ENCODE measurements at places on chromosomes 7 and 10. TPM values are rescaled to one million over a fixed set of nuclear protein-coding genes. Genes with fewer than 3 reads are reported as not detected.

GRCh38 chr7:146503844-146504243 is 387.2 kb downstream of the CNTNAP2 start:
- DNase-seq, result no peak

GRCh38 chr7:101258243-101258731 is 13.4 kb upstream of the FIS1 start:
- no peak for DNase-seq

The VIM gene
- 192 TPM for total RNA-seq

GRCh38 chr10:44259090-44259874 is 125.6 kb downstream of the CXCL12 start:
- no peak for DNase-seq

DNA sequence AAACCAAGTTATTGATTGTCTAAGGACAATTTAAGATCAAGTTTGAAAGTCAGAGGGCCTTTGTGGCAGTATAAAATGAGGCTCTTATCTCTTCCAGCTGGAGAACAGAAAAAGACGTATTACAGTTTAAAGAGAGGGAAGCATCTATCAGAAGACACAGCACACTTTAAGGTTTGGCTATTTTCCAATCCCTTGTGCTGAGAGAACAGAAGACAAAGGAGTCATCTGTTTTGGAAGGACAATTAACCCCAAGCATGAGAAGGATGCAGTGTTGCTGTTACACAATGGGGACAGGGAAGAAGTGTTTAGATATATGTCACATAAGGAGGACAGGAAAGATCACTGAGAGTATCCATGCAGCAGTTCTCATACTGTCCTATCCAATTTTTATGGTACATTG is 1224.2 kb upstream of the SORCS1 start:
- DNase-seq, result no peak

The LIPJ gene
- total RNA-seq, result not detected

GRCh38 chr7:3117488-3118231 is 74.0 kb upstream of the CARD11 start:
- DNase-seq, result no peak

DNA sequence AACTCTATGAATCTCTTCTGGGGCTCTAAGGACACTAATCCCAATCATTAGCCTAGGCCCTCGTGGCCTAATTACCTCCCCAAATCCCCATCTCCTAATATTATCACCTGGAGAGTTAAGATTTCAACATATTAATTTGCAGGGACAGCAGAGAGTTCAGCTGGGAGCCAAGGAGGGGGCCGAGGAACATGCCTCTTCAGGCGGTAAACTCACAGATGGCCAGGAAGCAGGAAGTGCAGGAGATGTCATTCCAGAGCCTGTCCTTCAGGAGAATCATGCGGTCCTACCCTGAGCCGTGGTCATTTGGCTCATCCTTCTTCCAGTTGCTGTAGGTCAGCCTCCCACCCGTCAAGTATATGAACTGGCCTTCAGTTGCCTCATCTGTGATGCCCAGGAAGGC is 21.9 kb upstream of the SFTPA2 start:
- no peak for DNase-seq

The OR2A42 gene
- total RNA-seq, result not detected

The NPY4R2 gene
- not detected for total RNA-seq

- DNase-seq, result no peak
Observed at GRCh38 chr10:9824631-9825071, 1193.0 kb upstream of the CELF2 start.

The HPSE2 gene
- not detected for total RNA-seq

- no peak for DNase-seq
Observed at GRCh38 chr10:88528806-88529570, 54.1 kb downstream of the RNLS start.

GRCh38 chr10:13690281-13690825 is 103.6 kb downstream of the PRPF18 start:
- DNase-seq, result no peak

The LRGUK gene
- total RNA-seq, result not detected

DNA sequence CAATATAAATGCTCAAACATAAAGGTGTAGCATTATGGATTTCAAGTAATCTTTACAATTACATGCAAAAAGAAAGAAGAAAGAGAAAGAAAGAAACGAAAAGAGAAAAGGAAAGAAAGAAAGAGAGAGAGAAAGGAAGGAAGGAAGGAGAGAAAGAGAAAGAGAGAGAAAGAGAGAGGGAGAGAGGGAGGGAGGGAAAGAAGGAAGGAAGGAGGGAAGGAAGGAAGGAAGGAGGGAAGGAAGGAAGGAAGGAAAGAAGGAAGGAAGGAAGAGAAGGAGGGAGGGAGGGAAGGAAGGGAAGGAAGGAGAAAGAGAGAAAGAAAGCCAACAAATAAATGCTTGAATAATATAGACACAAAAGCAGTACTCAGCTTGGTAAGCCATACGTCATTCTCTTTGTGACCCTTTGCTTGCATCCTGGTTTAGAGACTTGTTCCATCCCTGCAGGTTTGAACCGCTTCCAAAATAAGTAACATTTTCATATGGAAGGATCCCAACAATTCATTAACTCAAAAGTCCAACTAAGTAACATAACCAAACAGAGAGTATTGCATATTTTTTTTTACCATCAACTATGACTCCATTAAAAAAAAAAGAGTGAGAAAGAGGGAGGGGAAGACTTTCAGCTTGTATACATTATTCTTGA is 95.8 kb downstream of the SEMA3D start:
- no peak for DNase-seq

DNA sequence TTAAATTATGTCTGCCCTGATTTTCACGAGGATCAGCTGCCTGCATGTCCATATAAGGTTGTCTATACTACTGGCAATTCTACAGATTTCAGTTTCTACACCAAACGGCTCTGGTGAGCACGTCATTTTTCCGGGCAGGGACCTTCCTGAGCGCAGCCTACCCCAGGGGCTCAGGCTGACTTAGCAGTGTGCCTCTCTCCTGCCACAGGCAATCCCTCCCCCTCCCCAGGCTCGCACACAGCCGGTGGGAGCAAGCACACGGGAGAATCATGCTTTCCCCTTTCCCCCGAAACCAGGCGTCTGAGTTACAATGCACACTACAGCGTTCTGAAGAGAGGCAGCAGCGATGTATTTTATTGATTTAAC is 1.7 kb downstream of the KLF6 start:
- DNase-seq, result peak; percentile 77

The RASSF4 gene
- total RNA-seq, result 1.3 TPM

The PVRIG gene
- 30.5 TPM for total RNA-seq

DNA sequence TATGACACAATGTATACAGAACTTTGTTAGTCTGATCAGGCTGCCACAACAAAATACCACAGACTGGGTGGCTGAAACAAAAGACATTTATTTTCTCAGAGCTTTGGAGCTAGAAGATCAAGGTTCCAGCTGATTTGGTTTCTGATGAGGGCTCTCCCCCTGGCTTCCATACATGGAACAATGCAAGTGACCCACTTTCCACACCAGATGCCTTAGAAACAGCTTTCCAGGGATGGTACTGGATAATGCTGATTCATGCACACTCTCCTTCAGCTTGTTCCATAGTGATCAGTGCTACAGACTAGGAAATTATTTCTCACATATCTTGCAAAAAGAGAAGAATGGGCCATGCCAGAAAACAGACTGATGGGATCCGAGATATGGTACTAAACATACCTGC is 1274.9 kb upstream of the SORCS1 start:
- DNase-seq, result no peak

The TUBB8 gene
- total RNA-seq, result not detected

DNA sequence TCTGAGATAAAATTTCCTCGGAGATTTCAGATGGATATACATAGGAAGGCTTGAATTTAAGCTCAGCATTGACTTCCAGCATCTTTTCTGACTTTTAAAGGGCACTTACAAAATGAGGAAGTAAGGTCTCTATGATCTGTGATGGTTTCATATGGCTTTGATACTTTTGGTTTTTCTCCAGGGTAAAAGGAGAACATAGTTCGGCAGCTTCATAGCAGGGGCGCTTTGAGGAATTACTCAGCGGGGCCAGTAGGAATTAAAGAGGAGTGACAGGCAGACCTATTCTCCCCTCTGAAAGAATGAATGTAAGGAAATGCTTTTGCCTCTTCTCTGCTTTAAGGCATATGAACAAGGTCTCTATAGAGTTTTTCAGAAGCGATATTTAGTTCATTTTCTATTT is 80.0 kb upstream of the PCDH15 start:
- no peak for DNase-seq

The LLCFC1 gene
- total RNA-seq, result not detected

- DNase-seq, result no peak
Observed at GRCh38 chr10:90308223-90308622, 549.6 kb downstream of the HTR7 start.

- DNase-seq, result no peak
Observed at GRCh38 chr10:77516575-77516974, 121.0 kb downstream of the KCNMA1 start.

DNA sequence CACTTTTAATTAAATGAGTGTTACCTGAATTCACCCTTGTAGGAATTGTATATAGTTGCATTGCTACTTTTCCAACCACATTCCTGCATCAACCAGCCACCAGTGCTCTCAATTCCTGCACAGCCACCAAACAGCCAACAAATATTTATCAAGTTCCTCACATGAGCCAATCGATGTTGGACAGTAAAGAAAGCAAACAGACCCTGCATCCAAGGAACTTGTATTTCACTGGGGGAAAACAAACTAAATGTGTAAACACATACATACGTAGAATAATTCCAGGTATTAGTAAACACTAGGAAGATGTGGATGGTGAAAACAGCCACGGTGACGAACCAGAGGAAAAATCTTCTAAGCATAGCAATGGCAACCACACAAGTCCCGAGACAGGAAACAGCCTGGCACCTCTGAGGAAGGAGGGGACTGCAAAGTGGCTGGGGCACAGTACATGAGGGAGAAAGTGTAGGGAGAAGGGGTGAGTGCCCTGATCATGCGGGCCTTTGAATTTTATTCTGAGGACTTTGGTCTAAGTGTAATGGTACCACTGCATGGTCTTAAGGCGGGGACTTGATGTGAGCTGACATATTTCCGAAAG is 111.2 kb downstream of the XRCC2 start:
- no peak for DNase-seq

DNA sequence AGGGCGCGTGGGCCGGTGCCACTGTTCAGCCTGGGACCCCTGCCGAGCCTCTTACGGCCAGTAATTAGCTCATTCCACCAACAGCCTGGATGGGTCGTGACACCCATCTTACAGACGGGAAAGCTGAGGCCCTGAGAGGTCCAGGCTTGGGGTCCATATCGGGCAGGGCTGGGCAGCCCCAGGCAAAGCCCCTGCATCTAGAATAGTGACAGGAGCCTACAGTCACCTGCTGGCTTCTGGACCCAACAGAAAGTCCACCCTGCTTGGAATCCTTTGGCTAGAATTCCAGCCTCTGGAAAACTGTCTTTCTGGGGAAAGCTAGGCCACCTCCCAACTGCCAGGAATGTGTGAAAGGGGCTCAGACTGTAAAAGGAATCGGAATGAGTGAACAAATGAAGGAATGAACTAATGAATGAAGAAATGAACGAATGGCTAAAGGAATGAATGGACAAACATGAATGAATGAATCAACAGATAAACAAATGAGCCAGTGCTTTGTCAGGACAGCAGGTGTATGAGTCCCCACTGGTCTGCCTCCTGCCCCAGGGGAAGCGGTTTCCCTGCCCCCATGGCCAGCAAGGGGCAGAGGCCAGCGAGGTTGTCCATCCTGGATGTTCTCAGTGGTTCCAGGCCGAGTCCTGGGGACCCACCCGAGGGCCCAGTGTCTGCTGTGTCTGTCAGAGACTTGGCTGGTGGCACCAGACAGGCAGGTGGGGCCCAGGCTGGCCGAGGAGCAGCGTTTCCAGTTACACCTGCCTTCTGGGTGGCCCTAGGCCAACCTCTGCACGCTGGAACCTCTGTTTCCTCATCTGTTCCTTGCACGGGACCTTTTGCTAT is 24.1 kb upstream of the PDGFA start:
- DNase-seq, result no peak

The FAM25C gene
- not detected for total RNA-seq

DNA sequence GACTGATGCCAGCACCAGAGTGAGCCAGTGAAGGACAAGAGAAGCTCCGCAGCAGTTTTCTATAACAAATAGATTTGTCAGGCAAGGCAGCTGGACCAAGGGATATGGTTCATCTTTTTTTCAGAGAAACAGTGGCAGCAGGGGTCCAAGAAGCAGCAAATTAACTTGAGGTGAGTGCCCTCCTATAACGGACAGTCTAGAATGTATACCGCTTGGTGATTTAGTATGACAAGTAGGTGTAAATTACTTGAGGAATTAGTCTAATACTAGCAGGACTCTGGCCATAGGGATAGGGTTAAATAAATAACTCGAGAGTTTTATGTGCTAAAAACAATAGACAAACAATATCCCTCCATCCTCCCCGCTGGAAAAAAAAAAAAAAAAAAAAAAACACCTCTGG is 153.0 kb upstream of the WNT16 start:
- no peak for DNase-seq

DNA sequence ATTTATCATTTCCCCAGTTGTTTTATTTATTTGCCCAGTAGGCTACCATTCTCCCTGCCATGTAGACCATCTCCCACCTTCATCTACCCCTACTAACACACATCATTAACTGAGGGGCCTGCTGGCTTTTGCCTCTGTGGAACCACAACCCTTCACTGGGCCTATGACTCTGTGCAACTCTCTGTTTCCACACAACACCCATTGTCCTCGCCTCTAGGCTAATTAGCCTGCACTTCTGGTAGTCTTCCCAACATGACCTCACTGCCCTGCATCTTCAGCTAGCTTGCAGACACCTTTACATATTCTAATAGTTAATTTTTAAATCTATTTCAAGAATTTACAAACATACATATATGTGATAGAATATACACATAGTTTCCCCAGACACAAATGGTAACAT is 7.5 kb downstream of the ANKIB1 start:
- DNase-seq, result no peak

- no peak for DNase-seq
Observed at GRCh38 chr10:63462442-63462841, 3.3 kb downstream of the JMJD1C start.

DNA sequence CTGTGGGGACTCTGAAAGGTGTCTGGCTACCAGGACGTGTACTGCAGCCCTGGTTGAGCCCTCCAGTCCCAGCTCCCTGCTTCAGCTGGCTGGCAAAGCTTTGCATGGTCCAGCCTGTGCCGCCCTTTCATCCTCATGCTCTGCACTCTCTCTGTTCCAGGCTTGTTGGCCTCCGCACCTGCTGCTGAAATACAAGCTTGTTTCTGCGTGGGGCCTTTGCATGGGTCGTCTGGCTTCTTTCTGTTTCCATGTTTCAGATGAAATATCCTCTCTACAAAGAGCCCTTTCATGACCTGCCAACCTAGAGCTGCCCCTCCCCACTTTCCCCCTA is 45.9 kb downstream of the TSPAN15 start:
- no peak for DNase-seq

GRCh38 chr10:31622978-31623377 is 304.0 kb downstream of the ZEB1 start:
- no peak for DNase-seq

- no peak for DNase-seq
Observed at GRCh38 chr10:71945819-71946474, 18.2 kb upstream of the CHST3 start.

The RBP3 gene
- total RNA-seq, result not detected

The NUPR2 gene
- not detected for total RNA-seq

The PDE6C gene
- not detected for total RNA-seq

The HABP2 gene
- total RNA-seq, result not detected

The PODXL gene
- 0.75 TPM for total RNA-seq

Measured in activated T-helper 1 cell treated with anti-CD3 and anti-CD28 coated beads, Interleukin-12 subunit alpha, Interleukin-12 subunit beta, Interleukin-2, Interleukin-4 antibody, amounts not matched to agents 30 ng/mL and 10 ng/mL and 1 ng/mL, durations not matched to agents 14 hours and 24 hours and 36 hours (primary cell).